Peyer's patch (tissue), 4 donors: ENCODE measurements at places on chromosomes 5 and 9.

DNA sequence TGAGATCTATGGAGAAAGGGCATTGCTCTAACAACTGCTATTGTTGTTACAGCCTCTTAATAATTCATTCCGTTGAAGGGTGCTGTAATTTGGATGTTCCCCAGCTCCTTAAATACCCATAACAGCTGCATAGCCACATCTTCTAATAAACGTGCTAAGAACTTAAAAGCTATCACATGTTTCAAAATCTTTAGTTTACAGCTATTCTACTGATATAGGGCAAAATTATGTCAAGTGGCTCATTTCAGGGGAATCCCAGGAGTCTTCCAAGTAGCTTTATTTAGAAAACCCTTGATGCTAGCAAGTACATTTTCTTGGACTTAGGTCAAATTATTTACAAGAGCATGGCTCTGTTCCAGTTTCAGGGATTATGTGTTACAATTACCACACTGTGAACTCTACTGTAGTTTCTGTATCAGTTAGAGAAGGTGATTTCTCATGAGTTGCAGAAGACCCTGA lies 990.4 kb upstream of the ACO1 start:
- no peaks in the 10 kb centered on the region for H3K4me1 ChIP-seq
- H3K27ac ChIP-seq, result no peak overlapping the region
- H3K36me3 ChIP-seq, result no peaks in the 10 kb centered on the region
- DNase-seq, result no peak

- DNase-seq, result no peak
- H3K4me1 ChIP-seq, result no peaks in the 10 kb centered on the region
- no peaks in the 10 kb centered on the region for H3K36me3 ChIP-seq
- no peak overlapping the region for H3K4me3 ChIP-seq
These were observed 173.3 kb downstream of the RMI1 start for GRCh38 chr9:84153885-84154284.

DNA sequence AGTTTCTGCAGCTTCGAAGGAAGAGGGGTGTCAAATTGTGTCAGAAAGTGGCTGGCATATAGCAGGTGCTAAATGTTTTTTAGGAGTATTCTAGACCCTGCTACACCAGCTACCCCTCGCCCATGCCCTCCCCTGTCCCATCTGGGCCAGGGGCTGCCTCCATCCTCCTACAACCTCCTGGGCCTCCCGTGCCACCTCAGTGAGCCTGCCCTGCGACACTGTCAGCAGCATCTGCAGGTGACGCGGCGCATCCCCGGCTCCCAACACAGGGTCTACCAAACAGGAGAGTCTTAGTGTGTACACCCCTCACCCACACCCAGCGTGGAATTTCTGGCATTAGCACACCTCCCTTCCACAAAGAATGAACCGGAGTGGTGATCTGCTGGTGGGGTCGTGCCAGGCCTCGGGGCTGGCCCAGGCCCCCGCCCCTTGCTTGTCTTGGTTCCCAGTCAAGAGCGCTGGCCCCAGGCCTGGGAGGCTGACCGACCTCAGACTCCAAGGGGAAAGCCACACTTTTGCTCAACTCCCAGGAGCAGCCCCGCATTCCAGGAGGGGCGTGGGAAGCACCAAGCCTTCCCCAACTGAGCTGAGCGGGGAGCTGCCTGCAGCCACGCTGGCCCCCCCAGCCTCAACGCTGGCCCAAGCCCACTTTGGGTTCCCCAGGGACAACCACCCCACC lies 55.2 kb downstream of the NEURL1B start:
- H3K27ac ChIP-seq, result peak overlapping the region; percentile 47
- no peaks in the 10 kb centered on the region for H3K27me3 ChIP-seq
- DNase-seq, result no peak
- H3K4me3 ChIP-seq, result no peak overlapping the region
- no peaks in the 10 kb centered on the region for H3K4me1 ChIP-seq

DNA sequence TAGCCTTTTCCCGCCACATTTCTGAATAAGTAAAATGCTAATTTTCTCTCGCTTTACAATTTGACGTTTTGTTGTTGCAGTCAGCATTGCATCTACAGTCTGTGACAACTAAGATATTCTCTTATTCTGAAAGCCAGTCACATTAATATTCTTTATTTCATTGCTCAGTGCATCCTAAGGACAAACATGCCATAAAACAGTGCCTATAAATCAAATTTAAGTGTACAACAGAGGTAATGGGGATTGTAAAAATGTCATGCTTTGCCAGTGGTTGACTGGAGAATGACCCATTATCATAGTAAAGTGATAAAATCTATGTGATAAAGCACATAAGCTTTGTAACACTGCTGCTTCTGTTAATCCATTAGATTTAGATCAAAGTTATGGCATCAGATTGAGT lies 1850.0 kb upstream of the ACO1 start:
- H3K4me1 ChIP-seq, result no peaks in the 10 kb centered on the region
- H3K36me3 ChIP-seq, result no peaks in the 10 kb centered on the region
- no peak for DNase-seq

- no peak overlapping the region for H3K4me3 ChIP-seq
- no peaks in the 10 kb centered on the region for H3K27me3 ChIP-seq
- no peak for DNase-seq
- no peaks in the 10 kb centered on the region for H3K36me3 ChIP-seq
- H3K27ac ChIP-seq, result no peak overlapping the region
- no peaks in the 10 kb centered on the region for H3K4me1 ChIP-seq
These were observed 71.6 kb upstream of the GALNT10 start for GRCh38 chr5:154118893-154119336.
